ENCODE measurements at places on chromosomes 6 and 20.

DNA sequence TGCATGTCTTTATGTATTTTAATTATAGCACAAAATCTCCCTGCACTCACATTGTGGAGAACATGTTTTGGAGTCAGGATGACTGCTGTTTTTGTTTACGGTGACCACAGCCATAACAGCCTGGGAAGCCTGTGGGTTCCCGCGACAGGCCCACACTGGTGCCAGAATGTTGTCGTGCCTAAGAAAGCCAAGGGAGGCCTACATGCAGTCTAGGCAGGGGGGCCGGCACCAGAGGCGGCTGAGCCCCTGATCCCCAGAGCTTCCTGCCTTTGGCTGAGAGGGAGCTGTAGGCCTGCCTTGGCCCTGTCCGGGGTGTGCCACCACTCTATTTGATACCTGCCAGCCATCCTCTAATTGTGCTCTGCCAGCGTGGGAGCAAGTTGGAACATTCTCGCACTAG, 46.7 kb downstream of the TBC1D7 start:
- DNase-seq: no peak

DNA sequence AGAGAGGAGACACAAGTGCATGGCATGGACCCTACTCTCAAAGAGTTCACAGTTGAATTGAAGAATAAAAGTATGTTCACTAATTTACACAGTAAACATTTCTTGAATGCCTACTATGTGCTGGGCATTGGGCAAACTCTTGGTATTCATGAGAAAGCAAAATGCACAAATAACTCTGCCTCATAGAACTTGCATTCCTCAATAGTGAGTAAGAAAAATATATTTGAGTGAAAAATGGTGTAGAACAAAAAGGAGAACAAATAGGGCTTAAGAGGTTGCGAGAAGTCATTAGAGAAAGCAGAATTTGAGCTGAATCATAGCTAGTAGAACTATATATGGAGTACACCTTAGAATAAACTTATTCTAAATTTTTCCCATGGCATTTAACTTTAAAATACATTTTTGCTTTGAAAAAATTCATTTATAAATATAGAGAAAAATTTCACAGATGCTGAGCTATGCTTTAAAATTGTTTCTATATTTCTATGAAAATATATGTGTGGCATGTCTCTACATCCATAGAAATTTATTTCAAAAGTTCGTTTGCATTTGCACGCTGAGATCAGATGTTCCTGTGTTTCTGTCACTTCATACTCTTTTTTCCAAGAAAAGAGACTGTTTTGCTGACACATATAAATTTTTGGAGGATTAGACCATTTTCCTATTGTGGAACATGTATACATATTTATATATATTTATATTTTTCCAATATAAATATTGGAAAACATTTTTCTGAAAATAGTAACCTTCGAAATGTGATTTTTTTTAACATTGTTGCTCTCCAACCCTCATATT, 236.1 kb downstream of the KCNQ5 start:
- DNase-seq: peak; percentile 18

DNA sequence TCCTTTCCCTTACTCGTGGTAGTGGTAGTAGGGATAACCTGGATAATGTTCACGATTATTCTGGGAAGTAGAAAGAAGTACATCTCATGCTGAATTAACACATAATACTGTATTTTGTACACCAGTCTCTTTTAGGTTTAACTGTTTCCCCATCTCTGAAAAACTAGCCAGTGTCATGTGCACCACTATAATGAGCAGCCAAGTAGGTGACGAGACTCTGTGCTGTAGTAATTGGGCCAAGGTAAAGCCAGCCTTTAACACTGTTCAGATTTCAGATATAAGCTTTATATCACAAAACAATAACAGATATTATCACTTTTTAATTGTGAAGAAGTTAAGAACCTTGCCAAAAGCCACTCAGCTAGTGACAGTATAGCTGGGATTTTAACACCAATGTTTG, 100.9 kb upstream of the ENPP5 start:
- DNase-seq: no peak

- DNase-seq: no peak
Measured at GRCh38 chr6:134724771-134725340, 225.0 kb downstream of the ALDH8A1 start.

GRCh38 chr6:44220913-44221290, 2.5 kb upstream of the SLC29A1 start:
- DNase-seq: no peak

- peak; percentile 74 for DNase-seq
Measured at GRCh38 chr6:26322645-26323482, 42.1 kb upstream of the BTN3A2 start.

- DNase-seq: no peak
Measured at GRCh38 chr6:67885081-67886033, 749.7 kb upstream of the ADGRB3 start.

DNA sequence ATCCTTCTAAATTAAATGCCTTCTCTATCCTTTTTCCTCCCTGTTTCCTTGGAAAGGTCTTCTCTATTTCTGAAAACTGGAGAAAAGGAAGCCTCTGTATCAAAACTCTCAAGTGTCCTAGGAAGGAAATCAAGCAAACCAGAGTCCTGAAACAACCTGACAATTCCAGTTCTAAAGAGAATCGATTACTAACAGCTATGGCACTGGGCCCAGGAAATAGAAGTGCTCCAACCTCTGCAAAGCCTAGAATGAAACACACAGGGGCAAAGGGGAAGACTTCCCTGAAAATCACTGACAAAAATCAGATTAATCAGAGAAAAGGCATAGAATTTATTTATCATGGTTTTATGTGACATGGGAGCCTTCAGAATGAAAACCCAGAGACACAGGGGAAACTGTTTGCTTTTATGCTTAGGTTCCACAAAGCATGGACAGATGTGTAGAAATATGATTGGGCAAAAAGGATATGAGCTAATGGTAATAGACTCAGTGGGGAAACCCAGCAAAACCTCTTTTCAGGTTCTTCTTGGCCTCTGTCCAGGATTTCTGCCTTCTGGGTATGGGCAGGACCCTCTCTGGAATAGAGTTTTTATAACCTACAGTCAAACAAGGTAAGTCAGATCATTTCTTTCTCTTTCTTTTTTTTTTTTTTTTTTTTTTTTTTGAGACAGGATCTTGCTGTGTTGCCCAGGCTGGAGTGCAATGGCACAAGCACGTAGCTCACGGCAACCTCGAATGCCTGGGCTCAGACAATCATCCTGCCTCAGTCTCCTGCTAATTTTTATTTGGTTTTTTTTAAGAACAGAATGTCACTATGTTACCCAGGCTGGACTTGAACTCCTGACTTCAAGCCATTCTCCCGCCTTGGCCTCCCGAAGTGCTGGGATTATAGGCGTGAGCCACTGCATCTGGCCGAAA, 91.7 kb downstream of the CD24 start:
- no peak for DNase-seq

- no peak for DNase-seq
Measured at GRCh38 chr20:5143851-5144250, 17.0 kb downstream of the CDS2 start.

DNA sequence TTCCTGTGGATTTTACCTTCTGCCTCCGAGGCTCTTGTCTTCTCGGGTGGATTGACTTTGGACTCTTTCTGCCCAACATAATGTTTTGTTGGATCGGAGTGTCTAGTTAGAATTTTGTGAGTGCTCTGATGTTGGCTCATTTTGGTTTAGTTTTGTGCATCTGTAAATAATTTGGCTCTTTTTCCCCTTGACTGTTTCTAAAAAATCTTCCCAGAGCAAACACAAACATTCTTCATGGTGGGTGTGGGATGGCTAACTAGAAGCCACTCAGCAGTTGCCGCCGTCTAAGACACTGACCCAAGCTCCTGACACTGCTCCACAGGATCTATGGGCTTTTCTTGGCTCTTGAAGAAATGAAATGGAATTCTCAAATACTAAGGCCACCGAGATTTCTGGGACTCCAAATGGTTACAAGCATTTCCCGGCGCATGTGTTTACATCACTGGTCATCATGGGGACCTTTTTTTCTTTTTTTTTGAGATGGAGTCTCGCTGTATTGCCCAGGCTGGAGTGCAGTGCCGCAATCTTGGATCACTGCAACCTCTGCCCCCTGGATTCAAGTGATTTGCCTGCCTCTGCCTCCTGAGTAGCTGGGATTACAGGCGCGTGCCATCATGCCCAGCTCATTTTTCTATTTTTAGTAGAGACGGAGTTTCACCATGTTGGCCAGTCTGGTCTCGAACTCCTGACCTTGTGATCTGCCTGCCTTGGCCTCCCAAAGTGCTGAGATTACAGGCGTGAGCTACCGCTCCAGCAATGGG, 92.0 kb upstream of the FRMD1 start:
- no peak for DNase-seq

GRCh38 chr6:151172751-151173150, 67.0 kb upstream of the AKAP12 start:
- no peak for DNase-seq

DNA sequence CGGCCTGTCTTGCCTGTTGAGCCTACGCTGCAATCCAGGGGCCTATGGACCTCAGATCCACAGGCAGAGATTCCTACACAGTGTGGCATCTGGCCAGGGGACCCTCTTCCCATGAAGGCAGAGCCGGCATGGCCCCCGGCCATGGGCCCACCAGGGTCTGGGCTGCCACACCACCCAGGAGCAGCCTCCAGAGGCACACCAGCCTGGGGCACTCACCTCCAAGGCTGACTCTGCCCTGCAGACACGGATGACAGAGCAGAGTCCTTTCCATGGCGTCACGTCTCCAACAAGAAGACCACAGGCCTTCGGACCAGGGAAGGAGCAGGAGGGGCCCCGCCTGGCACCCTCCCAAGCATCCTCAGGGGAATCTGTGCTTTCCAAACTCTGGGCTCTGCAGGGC, 3.5 kb upstream of the HRH3 start:
- no peak for DNase-seq

GRCh38 chr6:47254906-47255305, 54.8 kb downstream of the TNFRSF21 start:
- DNase-seq: no peak

DNA sequence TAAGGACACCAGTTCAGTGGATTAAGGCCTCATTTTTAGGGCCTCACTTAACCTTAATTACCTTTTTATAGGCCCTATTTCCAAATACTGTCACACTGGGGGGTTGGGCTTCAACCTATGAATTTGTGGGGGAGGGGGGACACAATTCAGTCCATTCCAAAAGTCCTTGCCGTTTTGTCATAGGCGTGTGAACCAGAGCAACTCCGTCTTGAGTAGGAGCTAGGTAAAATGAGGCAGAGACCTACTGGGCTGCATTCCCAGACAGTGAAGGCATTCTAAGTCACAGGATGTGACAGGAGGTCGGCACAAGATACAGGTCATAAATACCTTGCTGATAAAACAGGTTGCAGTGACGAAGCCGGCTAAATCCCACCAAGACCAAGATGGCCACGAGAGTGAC, 113.5 kb upstream of the SNX9 start:
- no peak for DNase-seq

- DNase-seq: no peak
Measured at GRCh38 chr20:20668639-20669038, 43.8 kb downstream of the RALGAPA2 start.

DNA sequence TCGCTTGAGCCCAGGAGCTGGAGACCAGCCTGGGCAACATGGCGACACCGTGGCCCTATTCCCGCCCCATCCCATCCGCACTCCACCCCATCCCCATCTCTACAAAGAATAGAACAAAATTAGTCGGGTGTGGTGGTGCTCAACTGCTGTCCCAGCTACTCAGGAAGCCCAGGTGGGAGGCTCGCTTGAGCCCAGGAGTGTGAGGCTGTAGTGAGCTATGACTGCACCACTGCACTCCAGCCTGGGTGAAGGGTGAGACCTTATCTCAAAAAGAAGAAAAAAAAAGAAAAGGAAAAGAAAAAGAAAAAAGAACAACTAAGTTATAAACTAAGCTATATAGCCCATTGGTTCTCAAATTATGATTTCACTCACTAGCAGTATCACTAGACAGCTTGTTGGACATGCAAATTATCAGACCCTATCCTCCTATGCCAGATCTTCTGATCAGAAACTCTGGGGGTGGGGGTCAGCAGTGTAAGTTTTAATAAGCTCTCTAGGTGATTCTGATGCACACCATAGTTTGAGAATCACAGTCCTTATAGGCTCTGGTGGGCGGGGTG, 491 bp upstream of the ITCH start:
- DNase-seq: no peak

DNA sequence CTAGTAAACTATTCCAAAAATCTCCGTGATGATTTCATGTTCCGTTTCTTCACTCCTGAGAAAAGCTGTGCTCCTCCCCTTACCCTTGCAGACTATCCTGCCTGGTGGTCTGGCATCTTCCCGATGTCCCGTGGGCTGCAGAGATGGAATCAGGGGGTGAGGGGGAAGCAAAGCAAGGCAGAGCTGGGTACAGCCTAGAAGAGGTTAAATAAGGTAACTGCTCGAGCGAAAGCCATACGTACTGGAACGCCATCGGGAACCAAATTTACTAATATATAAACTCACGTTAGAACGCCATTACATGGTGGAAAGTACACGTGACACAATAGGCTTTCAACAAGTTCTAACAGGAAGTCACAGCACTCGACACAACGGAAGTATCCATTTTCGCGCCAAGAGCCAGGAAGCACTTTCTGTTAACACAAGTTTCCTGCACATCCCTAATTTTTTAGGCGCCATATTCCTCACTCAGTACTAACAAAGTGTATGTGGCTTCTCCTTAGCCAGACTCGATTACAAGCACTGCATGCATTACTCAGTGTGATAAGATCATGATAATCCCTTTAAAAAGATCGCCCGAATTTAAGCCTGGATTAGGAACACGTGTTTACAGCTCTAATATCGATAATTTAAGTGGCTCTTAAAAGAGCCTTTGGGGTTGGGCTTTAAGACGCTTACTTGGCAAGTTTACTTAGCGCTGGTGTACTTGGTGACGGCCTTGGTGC, 101.6 kb upstream of the PRSS16 start:
- peak; percentile 71 for DNase-seq

DNA sequence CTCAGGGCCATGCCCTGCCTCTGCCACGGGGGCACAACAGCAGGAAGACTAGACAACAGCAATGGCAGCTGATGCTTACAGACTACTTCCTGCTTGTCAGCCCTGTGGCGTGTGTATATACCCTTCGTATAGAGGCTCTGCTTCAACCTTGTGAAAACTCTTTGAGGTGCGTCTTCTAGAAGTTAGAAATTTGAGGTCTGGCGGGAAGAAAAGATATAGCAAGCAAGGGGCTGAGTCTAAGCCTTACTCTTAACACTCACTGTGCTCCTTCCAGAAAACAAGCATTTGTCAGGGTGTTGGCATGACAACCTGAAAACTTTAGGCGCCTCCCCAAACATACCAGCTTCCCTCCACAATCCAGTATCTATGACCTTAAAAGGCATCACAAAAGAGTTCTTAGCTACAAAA, 33.3 kb downstream of the JPH2 start:
- no peak for DNase-seq

DNA sequence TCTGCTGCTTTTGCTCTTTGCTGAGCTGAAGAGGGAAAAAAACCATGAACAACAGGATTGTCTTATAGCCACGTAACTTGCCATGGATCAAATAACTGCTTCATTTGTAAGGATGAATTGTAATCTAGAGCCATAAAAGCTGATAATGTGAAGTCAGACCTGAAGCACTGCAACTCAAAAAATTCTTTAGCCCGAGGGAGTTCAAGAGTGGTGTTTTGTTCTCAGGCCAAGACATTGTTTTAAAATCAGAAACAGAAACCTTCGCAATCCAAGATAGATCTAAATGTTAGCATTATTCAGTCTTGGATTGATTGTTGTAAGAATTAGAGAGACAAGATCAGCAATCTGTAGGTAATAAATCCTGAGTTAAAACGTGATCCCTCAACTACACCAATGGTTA, at the start of gene TRAPPC3L:
Gene TRAPPC3L, minus strand, starts transcription at position 34 of the 400 bp plus-strand sequence. CDS start 170 bp downstream, outside the sequence.
- no peak for DNase-seq

GRCh38 chr20:35297155-35297554, 4.9 kb upstream of the FAM83C start:
- DNase-seq: no peak
